Tibial nerve (tissue), 4 donors: ENCODE measurements at places on chromosomes 7 and 10.

DNA sequence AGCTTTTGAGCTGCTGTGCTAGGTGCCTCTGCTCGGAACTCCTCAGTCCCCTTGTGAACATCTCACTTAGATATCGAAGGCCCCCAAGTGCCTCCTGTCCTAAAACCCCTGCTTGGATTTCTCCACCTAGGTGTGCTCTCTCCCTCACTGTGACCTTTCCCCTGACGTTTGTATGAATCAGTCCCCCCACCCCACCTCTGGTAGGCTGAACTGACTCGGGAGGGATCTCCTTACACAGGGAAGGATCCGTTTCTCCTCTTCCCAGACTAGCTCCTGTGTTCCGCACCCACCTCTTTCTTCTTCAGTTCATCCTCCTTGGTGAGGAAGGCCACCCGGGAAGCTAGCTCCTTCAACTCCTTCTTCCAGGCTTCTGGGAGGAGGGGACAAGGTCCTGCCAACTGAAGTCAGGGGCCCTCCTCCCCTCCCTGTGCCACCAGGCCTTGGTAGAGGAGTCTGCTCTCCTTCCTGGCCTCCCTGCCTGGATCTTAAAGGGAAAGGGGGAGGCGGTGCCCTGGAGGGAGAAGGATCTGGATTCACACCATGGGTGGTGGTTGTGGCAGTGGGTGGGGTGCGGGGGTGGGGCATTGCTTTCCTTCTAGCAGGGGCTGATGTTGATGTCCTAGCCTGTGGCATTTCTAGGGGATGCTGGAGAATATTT lies 6.8 kb downstream of the TBATA start:
- no peak for DNase-seq

DNA sequence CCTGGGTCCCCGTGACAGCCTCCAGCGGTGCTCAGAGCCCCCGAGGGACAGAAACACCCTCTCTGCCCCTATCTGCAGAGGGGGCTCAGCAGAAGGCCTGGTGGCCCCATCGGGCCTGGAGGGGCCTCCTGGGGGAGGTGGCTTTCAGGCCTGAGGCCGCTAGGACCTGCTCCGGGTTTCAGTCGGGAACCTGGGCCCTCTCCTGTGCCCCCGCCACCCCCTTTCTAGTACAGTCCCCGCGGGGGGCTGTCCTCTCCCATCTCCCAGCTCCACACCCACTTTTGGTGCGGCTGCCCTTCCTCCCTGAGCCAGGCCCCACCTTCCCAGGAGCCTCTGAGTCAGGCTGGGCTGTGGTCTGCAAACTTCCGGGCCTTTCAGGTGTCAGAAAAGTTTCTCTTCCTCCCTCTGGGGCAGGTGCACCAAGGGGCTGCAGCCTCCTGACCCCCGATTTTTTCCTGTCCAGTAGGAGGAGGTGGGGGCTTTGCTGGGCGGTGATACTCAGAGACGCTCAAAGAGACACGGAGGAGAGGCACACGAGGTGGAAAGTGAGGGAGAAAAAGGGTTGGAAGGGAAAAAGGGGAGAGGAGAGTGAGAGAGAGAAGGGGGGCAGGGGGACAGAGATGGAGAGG lies 692 bp downstream of the CARD11 start:
- no peak for DNase-seq

- DNase-seq, result no peak
These were observed 50.9 kb upstream of the SCIN start for GRCh38 chr7:12519682-12520009.

GRCh38 chr7:112271162-112271561 lies 64.7 kb downstream of the ZNF277 start:
- no peak for DNase-seq

- DNase-seq, result no peak
These were observed 21.3 kb downstream of the TAS2R16 start for GRCh38 chr7:122974229-122974628.

GRCh38 chr10:90204956-90205314 lies 503.5 kb downstream of the KIF20B start:
- no peak for DNase-seq

- DNase-seq, result no peak
These were observed 100.7 kb downstream of the GNAI1 start for GRCh38 chr7:80235334-80235733.

GRCh38 chr7:132697003-132697402 lies 120.7 kb upstream of the PLXNA4 start:
- no peak for DNase-seq

GRCh38 chr10:60649485-60650377 lies 128.5 kb upstream of the CDK1 start:
- DNase-seq, result no peak

- no peak for DNase-seq
These were observed 245.5 kb upstream of the GRB10 start for GRCh38 chr7:51027935-51028830.

- no peak for DNase-seq
These were observed 100.5 kb downstream of the PRKAG2 start for GRCh38 chr7:151776446-151776845.

DNA sequence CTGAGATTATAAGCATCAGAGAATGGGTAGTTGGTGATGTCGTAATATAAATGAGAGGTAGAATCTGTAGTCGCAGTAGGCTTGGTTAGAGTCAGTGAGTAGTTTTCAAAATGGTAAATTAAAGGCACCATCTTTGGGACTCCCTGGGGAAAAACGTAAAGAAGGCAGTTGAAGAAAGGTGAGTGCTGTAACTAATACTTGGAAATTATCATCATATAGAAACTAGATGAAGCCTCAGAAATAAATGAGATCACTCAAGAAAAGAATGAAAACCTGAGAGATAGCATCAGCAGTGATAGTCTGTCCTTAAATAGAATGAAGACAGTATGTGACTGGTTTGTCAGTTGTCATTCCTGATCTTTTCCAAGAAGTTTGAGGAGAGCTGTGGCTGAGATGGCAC lies 23.8 kb downstream of the PALS2 start:
- DNase-seq, result no peak

GRCh38 chr7:101200504-101200861 lies 353 bp downstream of the MOGAT3 start:
- no peak for DNase-seq

- DNase-seq, result no peak
These were observed 15.7 kb upstream of the STN1 start for GRCh38 chr10:103933557-103934121.

DNA sequence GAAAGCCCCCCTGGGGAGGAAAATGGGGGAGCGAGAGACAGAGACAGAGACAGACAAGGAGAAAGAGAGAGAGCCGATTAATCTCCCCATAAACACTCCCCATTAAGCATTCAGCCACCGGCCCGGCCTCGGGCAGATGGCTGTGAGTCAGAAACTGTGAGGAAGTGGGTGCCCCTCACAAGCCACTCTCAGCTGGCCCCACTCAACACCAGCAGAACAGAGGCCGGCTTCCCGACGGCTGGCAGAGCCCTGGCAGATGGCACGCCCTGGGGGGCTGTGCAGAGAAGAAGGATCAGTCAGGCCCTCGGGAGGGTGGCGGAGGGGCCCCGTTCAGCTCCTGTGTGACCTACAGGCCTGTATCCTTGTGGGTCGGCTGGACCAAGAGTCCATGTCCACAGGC lies 41.2 kb downstream of the CAMK2B start:
- DNase-seq, result peak; percentile 5

GRCh38 chr10:17394854-17395253 lies 59.5 kb downstream of the ST8SIA6 start:
- DNase-seq, result no peak

GRCh38 chr7:43198599-43199090 lies 86.2 kb downstream of the HECW1 start:
- DNase-seq, result no peak

DNA sequence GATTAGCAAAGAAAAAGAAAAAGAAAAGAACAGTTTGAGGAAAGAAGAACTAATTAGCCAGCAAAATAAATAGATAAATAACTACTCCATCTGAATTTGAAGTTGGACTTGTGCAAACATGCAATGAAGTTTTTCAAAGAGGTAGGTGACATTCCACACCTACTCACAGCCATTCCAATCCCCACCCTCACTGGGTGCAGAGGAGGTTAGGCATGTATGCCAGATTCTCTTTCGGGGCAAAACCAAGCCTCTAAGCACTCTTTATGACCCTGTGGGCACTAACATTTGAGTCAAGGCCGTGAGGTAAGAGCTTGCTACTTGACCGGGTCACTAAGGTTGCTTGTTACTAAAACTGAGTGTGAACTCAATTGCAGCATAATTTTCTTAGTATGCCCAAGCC lies 108.4 kb upstream of the SEMA3A start:
- no peak for DNase-seq

GRCh38 chr7:27822245-27822644 lies 82.3 kb downstream of the TAX1BP1 start:
- DNase-seq, result no peak

- no peak for DNase-seq
These were observed 351.8 kb upstream of the FZD8 start for GRCh38 chr10:35993591-35994515.

- DNase-seq, result no peak
These were observed 28.6 kb downstream of the OGDH start for GRCh38 chr7:44634839-44635591.

- no peak for DNase-seq
These were observed 61.6 kb upstream of the RNF32 start for GRCh38 chr7:156578978-156579430.

DNA sequence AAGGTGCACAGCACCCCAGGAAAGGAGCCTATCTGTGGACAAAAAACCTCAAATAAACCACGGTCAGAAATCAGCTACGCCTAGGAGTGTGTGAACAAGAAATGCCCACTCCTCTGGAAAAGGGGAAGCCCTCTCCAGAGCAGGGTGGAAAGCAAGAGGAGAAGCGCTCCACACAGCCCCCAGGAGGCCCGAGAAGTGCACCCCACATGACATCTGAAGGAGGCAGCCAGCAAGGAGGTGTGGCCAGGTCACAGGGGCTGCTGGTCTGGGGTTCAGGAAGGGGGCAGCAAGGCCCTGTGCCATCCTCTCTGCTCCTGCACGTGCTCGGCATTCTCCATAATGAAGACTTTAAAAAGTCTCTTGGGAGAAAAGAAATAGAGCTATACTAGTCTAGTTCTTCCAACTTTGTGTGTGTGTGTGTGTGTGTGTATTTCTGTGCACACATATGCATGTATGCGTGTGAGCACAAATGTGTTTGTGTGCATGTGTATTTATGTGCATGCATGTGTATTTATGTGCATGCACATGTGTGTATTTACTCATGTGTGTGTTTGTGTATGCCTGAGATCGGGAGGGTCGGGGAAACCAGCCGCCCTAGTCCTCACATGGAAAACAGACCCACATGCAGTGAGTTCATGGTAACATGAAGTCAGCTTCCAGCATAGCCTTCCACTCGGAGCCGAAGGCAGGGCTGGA lies 76.5 kb downstream of the TNS3 start:
- DNase-seq, result no peak

- no peak for DNase-seq
These were observed 589 bp downstream of the LSM8 start for GRCh38 chr7:118184565-118184940.

DNA sequence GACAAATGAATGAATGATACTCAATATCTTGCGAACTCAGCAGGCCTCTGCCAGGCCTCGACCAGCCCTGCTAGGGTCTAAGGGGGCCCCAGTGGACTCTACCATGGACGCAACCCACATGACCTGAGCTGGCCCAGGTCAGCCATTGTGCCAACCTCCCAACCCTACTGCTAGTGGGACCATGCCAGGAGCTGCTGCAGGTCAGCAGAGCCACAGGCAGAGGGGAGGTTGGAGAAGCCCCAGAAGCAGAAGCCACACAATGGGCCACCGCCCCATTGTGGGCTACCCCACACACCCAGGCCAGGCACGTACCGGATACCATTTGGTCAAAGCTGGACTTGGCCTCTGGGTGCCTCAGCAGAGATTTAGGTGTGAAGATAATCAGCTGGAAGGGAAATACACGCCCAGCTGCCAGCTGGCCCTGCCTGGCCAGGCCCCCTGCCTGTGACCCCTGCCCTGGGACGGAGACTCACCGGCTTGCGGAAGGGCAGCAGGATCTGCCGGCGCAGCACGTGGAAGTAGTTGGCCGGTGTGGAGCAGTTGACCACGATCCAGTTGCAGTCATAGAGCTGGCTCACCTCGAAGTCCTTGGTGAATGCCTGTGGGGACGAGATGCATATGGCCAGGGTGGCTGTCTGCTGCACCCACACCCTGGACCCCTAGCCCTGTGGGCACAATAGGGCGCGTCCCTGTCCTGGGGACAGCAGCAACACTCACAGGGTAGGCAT lies 24.5 kb downstream of the OGDHL start:
- DNase-seq, result no peak

DNA sequence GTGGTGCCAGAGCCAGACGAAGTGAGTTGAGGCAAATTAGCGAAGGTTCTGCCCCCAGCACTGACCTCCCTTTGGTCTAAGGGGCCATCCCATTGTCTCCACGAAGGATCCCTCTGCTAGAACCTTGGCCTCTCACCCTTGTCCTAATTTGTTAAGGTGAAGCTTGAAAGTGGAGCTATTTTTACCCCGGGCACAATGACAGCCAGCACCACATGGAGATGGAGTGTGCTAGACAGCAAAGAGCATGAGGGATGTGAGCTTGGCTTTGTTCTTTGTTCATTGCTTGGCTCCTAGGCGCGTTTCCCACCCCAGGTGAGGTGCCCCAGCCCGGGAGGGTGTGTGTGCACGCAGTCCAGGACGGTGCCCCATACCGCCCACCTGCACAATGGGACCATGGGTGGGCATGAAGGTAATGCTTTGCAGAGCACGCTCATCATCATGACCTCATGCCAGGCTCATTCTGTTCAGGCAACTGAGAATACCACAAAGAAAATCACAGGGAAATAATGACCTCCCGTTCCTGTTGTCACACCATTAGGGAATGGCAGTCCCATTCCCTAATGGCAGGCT lies 361.0 kb upstream of the FZD8 start:
- DNase-seq, result no peak

- DNase-seq, result no peak
These were observed 8.2 kb upstream of the VCL start for GRCh38 chr10:73989594-73990150.

DNA sequence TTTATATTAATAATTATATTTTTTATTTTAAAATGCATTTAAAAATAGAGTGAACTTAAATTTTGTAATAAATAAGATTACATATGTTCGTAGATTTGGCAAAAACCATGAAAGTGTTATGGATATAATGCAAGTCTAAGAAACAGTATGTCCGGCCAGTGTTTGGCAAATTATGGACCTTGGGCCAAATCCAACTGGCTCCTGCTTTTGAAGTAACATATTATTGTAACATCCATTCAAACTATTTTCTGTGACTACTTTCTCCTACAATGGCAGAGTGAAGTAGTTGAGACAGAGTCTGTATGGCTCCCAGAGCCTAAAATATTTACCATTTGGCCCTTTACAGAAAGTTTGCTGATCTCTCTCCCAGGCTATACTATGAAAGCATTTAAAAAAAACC lies 38.9 kb downstream of the TMEM229A start:
- DNase-seq, result no peak

- DNase-seq, result no peak
These were observed 186.9 kb upstream of the PHYHIPL start for GRCh38 chr10:58989486-58990039.
